ENCODE measurements at places on chromosomes 2 and 18.

DNA sequence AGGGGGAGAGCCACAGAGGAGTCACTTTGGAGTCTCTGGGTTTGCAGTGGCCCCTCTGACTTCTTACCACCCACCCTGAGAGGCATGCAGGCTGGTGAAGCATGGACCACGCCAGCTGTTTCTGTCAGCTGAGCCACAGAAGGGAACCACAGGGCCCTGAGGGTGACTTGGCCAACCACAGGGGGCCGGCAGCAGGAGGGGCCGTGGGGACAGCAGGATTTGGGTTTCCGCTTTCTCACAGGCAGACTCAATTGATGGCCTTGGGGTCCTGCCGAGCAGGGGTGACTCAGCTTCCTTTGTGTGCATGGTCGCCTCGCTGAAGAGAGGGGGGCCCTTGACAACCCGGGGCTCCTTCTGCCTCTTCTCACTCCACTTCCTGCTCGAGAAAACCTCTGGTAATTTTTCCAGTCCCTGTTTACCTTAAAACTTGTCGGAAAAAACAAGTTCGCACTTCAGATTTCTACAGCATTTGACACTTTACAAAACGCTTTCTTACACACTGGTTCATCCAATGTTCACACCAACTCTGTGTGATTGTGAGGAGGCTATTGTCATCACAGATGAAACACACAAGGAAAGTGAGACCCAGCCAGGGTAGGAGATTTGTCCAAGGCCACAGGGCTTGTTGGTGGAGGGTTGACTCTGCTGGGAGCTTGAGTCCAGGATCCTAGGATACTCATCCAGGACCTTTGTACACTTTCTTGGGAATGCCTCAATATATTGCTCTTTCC is 311.2 kb downstream of the LPIN1 start:
- no peak for DNase-seq

DNA sequence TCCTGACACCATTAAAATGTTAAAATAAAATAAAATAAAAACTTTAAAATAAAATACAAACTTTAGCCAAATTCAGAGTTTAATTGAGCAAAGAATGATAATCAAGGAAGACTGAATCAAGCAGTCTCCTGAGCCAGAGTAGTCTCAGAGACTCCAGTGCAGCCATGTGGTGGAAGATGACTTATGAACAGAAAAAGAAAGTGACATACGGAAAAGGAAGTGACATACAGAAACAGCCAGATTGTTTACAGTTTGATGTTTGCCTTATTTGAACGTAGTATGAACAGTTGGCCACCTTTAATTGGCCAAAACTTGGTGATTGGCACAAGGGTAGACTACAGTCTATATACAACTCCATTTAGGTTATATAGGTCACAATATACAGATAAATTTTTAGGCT is 787.2 kb downstream of the ADCYAP1 start:
- DNase-seq, result no peak

DNA sequence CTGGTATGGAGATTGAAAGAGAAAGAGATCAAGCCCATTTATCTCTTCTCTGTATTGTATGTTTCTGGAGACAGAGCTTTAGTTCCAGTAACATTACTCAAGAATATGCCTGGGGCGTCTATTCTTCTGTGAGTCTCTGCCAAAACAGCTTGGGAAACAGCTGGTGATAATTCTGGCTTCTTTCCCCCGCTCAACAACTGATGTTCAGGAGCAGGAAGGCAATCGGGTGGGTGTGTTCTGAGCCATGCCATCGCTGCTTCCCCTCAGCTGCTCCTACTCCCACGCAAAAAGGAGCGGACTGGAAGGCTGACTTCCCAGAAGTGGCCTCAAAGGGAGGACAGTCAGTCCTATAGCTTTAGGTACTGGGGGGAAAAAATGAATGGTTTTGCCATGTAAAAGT is 695.1 kb downstream of the PLCL1 start:
- DNase-seq, result no peak

- DNase-seq, result no peak
Observed at GRCh38 chr2:171411791-171412483, 21.9 kb downstream of the METTL8 start.

GRCh38 chr18:45635893-45636509 is 20.7 kb downstream of the SLC14A2 start:
- DNase-seq, result no peak

- DNase-seq, result no peak
Observed at GRCh38 chr2:37630776-37631175, 40.7 kb downstream of the CDC42EP3 start.

DNA sequence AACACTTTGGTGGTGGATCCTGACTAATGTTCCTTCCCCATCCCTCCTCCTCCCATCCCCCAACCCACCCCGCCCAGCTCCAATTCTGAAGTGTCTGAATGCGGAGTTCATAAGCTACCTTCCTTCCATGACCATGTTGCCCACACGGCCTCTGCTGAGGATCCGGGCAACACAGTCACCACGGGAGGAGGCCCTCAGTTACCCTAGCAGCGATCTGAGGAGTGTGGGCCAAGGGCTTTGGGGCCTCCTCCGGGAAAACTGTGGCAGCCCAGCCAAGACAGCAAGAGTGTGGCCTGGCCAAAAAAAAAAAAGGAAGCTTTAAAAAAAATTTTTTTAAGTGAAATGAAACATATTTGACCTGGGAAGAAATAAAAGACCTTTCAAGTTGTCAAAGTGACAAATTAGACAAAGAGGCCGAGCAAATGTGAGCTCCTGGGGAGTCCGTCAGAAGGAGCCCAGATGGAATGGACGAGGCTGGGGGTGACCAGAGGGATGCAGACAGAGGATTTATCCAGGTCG is 169.0 kb upstream of the PKDCC start:
- DNase-seq, result no peak

DNA sequence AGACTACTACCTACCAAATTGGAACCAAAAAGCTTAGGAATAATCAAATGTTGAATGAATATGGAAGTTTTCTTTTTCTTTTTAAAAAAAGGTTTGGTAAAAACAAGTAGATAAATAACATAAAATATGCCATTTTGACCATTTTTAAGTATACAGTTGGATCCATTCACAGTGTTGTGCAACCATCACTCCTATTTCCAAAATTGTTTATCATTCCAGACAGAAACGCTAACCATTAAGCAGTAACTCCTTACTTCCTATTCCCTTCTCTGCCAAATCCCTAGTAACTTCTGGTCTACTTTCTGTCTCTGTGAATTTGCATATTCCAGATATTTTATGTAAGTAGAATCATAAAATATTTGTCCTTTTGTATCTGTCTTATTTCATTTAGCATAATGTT is 39.8 kb downstream of the CD302 start:
- no peak for DNase-seq

GRCh38 chr2:222745836-222746559 is 74.5 kb downstream of the MOGAT1 start:
- DNase-seq, result no peak

- DNase-seq, result no peak
Observed at GRCh38 chr2:138720035-138720838, 60.0 kb downstream of the NXPH2 start.

DNA sequence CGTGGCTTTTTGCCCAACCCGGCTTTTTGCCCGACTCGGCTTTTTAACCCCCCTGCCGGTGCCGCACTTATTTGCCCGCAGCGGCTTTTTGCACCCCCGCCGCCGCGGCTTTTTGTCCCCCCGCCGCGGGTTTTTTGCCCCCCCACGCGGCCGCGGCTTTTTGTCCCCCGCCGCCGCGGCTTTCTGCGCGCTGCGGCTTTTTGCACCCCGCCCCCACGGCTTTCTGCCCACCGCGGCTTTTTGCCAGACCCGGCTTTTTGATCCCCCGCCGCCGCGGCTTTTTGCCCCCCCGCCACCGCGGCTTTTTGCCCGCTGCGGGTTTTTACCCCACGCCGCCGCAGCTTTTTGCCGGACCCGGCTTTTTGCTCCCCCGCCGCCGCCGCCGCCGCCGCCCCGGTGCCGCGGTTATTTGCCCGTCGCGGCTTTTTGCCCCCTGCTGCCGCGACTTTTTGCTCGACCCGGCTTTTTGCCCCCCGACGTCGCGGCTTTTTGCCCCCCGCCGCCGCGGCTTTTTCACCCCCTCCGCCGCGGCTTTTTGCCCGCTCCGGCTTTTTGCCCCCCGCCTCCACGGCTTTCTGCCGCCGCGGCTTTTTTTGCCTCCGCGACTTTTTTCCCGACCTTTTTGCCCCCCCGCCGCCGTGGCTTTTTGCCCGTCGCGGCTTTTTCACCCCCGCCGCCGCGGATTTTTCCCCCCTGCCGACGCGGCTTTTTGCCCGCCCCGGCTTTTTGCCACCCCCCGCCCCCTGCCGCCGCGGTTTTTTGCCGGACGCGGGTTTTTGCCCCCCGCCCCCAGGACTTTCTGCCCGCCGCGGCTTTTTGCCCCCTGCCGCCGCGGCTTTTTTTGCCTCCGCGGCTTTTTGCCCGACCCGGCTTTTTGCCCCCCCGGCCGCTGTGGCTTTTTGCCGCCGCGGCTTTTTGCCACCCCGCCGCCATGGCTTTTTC is 2786.5 kb downstream of the RPIA start:
- DNase-seq, result no peak

GRCh38 chr2:44940049-44940494 is 1.4 kb upstream of the SIX3 start:
- DNase-seq, result no peak

DNA sequence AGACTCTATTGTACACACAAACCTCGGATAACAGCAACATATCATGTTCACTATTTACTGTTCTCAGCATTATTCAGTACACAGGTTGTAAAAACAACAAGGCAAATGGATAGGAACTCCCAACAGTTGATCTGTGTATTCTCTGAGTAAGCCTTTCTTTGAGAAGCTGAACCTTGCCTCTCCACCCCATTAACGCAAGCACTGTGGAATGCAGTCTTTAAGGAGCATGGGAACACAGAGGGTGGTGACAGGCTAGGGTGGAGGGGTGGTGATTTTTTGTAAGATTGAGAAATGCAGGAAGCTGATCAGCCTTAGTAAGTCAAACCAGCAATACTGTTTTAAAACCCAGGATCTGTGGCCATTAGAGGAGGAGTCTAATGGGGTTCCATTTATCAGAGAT is 19.6 kb upstream of the SERPINB11 start:
- DNase-seq, result no peak

- DNase-seq, result no peak
Observed at GRCh38 chr2:16226943-16227664, 286.8 kb downstream of the MYCN start.

DNA sequence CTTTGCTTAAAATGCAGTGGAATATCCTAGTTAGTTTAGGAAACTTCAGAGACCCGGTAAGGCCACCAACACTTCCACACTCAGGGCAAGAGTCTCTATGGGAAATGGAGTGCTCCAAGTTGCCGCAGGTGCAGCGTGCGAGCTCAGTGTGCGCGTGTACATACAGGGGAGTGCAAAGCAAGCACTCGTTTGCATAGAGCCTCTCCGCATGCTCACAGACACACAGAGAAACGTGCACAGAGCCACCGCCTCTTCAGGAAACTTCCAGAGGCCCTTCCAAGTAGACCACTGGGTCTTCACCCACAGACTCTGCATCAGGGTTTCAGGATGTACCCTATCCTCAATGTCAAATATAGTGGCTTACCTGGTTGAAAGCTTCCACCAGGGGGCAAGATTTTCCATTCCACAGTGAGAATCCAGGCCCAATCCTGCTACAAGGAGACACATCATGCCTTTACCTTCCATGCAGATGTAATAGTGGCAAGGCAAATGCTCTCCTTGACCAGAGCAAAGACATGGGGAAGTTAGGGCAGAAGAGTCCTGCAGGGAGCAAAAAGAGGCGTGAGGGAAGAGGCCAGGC is 513.0 kb upstream of the MYT1L start:
- DNase-seq, result no peak

DNA sequence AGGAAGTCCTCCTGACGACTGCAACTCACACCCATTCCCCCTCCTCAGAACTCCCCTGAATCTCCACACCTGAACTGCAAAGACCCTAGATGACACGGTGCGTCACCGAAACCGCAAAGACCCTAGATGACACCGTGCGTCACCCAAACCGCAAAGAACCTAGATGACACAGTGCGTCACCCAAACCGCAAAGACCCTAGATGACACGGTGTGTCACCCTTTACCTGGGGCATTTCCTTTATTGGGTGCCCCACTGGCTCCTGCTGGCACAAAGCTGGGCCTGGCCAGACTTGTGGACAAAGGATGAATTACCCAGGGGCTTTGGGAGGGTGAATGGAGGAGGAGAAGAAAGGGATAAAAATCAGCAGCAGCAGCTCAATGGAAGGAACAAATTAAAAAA is 123.8 kb downstream of the CELF4 start:
- DNase-seq, result no peak

- DNase-seq, result no peak
Observed at GRCh38 chr2:119233326-119234020, 9.8 kb downstream of the STEAP3 start.

- no peak for DNase-seq
Observed at GRCh38 chr2:163953390-163953907, 217.6 kb upstream of the FIGN start.

GRCh38 chr2:149068996-149069888 is 30.7 kb downstream of the LYPD6B start:
- DNase-seq, result no peak

DNA sequence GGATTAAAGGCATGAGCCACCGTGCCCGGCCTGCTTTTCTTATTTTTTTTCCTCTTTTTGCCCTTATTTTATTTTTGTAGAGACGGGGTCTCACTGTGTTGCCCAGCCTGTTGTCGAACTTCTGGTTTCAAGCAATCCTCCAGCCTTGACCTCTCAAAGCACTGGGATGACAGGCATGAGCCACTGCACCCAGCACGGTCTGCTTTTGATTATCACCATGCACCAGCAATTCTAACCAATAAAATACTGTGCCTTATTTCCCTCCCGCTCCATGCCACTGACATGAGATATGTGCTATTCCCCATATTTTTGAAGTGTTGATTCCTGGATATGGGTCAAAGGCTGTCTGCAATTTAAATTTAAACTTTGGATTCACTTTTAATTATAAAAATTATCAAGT is 42.9 kb downstream of the ACYP2 start:
- DNase-seq, result no peak

DNA sequence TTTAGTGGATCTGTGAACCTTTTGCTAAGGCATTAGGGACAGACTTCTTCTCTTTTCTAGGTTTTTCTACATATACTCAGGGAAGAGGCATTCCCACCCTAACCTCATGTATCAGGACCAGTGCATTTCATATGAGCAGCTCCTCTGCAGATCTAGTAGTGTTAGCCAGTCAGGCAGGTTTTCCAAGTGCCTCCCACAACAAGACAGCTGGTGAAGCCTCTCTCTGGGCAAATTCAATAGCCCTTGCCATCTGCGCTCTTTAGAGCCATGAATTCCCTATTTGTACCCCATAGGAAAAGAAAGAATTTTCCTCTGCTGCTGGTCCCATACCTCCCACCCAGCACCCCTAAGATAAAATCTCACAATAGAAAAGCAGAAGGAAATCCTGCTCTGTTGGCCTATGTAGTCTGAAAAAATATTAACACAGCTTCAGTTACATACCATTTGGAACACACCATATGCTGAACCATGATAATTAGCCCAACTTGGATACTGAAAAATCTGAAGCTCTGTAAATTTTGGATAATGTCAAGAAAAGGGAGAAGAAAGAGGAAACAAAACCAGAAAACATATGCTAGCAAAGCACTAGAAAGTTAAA is 1354.6 kb upstream of the NRXN1 start:
- no peak for DNase-seq

- no peak for DNase-seq
Observed at GRCh38 chr2:236535024-236535423, 34.6 kb upstream of the ACKR3 start.

- DNase-seq, result no peak
Observed at GRCh38 chr2:167946441-167946841, 301.0 kb downstream of the STK39 start.

GRCh38 chr2:162473986-162474385 is 130.1 kb downstream of the GCA start:
- no peak for DNase-seq
